ENCODE measurements at places on chromosomes 1 and 21.

DNA sequence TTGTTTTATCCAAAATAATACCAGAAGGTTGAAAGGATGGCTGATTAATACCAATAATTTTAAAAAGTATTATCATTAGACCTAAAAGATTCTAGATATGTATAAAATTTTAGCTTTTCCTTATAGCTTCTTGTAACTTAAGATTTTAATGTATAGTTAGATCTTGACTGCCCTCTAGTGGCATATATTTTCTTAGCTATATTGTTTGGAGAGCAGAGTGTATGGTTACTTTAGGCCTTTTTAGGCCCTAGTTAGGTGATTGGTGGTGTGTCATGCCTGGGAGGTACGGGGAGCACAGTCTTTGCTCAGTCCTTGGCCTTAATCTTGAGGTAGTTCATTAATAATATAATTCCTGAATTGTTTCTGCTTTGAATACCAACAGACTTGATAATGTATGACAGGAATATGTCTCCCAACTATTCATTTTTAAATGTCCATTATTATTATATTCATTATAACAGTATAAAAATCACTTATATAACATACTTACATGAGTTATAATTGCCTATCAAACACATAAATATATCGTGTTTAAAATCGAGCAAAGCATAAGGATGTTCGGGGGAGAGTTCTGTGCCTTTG is 328.4 kb downstream of the ZP4 start:
- peak; percentile 92 for DNase-seq

DNA sequence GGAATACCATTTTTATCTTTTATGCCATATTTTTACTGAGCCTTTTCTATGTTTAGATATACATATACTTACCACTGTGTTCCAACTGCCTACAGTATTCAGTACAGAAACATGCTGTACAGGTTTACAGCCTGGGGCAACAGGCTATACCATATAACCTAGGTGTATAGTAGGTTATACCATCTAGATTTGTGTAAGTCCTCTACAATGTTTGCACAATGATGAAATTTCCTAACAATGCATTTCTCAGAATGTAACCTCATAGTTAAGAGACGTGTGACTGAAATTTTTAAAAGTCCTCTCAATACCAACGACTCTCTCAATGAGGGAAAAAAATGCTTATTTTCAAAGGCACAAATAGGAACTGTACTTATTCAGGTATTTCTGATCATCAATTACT is 21.7 kb downstream of the INTS7 start:
- DNase-seq, result no peak

- DNase-seq, result no peak
Observed at GRCh38 chr1:229539863-229540506, 18.5 kb downstream of the ABCB10 start.

GRCh38 chr1:176604461-176604860 is 141.5 kb downstream of the PAPPA2 start:
- DNase-seq, result peak; percentile 47

DNA sequence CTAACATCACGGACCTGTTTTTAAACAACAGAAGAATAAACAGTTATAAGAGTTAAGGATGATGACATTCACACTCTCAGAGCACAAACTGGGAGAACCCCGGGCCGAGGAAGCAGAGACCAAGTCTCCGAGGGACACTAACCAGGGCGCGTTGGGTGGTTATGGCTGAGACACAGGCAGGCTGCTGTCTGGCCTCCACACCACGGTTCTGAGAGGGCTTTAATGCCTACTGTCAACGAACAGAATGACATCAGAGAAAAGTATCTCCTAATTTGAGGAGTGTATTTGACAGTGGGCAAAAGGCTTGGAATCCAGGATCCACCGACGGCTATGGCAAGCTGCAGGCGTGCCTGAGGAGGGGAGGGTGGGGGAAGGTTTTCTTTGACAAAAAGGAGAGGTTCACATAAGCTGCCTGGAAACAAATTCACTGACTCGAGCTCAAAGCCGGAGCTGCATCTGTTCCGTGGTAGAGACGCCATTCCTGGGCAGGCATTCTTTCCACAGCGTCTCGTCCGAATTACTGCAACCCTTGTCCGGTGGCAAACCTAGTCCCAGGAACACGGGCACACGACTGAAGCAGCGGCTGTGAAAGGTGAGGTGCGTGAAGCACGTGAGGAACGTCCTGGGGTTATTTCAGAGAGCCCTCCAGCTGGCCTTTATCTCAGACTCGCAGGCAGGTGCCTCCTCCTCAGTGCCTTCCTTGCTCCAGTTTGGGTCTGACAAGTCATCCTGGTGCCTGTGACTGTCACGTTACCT is 9.4 kb downstream of the POFUT2 start:
- no peak for DNase-seq
